Stimulated activated CD8-positive, alpha-beta memory T cell treated with anti-CD3 and anti-CD28 coated beads, Interleukin-7, amount 100 ng/mL, for 24 hours (primary cell): ENCODE measurements at places on chromosomes 16 and 17.

DNA sequence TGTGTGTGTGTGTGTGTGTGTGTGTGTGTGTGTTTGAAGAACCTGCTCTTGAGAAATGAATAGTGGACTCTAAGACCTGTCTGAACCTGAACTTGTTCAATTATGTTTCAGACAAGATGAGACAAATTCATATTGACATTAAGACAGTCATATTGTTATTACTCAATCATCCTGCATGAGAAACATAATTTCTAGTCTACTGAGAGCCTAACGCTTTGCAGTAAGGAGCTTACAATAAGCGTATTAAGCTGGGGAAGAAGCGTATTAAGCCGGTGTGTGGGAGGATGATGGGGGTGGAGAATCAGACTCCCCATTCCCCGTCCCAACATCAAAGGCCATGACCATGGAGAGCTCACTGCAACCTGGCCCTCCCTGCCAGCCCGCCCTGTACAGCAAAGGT, 22.4 kb upstream of the MNT start:
- no peak for DNase-seq

- no peak for DNase-seq
Measured at GRCh38 chr17:30318155-30318554, 15.7 kb downstream of the TMIGD1 start.

- DNase-seq, result no peak
Measured at GRCh38 chr17:4479340-4479981, 19.2 kb upstream of the SPNS2 start.

DNA sequence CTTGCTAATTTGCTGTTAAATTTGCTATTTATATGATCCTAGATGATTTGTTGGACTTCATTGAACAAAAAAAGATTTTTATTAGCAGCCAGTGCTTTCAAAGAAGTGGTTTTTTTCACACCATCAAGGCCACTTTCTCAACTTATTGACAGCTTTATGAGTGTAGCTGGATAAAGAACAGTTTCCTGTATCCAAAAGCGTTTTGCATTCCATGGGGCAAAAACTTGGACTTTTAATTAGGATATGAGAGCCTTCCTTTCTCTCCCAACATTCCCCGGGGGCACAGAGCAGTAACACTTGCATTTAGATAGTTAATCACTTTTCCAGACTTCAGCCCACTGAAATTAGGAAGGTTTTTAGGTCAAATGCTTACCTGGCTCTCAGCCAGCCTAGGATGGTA, 177.1 kb upstream of the ELAC2 start:
- no peak for DNase-seq

GRCh38 chr17:28940142-28940541, 11.2 kb downstream of the PHF12 start:
- no peak for DNase-seq
